ENCODE measurements at places on chromosomes 3 and 15.

GRCh38 chr3:155254445-155254844, 39.0 kb downstream of the STRIT1 start:
- no peak for DNase-seq

DNA sequence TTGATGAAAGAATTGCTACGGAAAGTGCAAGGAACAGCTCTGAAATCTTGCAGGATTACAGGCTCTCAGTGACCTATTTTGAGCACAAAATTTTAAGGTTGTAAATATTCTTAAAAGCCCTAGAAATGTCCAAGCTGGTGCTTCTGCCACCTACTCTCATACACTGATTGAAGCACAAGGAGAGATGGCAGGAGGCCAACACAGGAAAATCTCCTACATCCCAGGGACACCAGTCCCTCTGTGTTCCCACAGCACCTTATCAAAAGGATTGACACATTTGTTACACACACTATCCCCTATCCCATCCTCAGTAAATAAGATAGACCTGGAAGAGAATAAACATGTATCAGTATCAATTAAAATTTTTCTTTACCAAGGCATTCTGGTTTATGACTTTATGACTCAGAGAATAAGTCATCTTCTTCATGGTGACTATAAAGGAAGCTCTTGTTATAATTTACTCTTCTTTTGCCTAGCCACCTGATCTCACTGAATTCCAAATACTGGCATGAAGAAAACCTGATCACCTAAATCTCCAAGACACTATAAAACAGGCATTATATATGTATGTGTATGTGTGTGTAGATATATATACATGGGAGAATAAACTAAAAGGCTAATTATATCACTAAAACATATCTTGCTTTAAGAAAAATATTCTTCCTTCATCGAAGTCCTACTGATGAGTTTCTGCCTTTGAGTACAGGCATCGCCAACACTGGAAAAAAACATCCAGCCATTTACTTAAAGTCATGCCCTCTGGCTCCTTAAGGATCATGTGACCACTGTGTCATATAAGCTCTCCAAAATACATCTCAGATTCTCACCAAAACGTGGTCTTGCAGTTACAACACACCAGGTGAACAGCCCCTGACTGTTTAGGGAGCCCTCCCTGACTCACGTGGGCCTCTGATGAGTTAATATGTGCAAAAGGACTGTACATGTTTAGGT, 208.1 kb upstream of the NR2F2 start:
- DNase-seq, result no peak

DNA sequence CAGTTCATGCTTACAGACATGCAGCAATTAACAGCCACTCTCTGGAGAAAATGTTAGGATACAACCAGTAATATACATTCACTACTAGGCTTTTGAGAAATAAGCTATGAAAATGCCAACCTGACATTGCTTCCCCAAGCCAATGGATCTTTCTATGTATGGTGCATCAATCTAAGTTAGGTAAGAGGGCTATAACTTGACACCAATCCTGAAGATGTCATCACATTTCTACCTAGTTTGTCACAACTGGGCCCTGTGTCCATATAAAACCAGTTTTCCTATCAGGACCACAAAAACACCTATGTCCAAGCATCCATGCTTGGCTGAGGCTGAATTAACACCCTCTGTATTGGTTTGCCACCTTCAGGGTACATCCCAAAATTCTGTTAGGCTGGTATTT, 13.8 kb upstream of the GPX1 start:
- DNase-seq, result no peak

DNA sequence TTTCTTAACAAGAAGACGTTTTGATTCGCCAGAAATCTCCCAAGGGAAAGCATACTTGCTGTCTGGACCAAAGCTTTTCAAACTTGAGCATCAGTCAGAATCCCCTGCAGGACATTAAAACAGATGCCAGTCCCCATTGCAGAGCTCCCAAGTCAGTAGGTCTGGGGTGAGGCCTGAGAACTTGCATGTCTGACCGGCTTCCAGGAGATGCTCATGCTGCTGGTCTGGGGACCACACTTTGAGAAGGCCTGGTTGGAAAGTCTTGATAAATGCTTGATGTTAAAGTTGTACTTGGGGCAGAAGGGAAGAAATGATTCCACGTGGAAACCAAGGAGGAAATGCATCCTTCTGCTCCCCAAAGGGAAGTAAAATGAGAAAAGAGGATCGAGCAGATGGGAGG, 24.3 kb upstream of the CAV3 start:
- no peak for DNase-seq

- DNase-seq, result no peak
These were observed 34.3 kb downstream of the TMEM40 start for GRCh38 chr3:12724794-12725193.

DNA sequence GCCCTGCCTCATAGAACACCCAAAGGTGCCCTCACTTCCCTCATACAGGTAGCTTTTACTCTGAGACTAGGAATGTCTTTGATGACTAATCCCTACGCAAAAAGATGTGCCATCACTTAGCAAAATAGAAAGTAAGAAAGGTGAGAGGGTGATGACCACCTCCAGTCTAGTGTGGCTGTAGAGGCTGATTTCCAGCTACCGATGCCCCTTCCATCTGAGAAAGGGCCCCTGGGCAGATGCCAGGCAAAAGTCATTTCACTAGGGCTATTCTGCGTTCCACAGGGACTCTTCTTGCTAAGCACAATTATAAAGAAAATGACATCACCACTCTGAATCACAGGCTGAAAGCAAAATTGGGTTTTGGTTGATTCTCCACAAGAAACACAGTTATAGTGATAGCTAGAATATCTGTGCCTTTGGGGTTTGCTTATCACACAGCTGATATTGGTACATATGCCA, 77.4 kb downstream of the RBPMS2 start:
- DNase-seq, result no peak

- peak; percentile 34 for DNase-seq
These were observed 30.3 kb downstream of the TPRA1 start for GRCh38 chr3:127560051-127560787.

DNA sequence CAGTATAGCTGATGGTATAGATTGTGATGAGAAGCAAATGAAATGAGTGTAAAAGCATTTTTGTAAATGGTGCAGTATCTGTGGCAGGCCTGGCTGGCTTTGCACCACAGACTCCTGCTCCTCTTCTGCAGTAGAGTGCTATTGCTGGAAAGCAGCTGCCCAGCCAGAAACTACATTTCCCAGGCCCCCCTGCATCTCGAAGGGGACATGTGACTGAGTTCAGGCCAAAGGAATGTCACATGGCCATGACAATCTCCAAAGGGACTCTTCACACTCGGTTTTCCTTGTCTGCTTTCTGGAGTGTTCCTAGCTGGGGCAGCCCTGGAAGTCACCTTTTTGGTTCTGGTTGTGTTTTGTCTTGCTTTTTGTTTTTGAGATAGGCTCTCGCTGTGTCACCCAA, 277.1 kb downstream of the SUCLG2 start:
- no peak for DNase-seq

- DNase-seq, result no peak
These were observed 21.0 kb downstream of the C2CD4A start for GRCh38 chr15:62087671-62088352.

DNA sequence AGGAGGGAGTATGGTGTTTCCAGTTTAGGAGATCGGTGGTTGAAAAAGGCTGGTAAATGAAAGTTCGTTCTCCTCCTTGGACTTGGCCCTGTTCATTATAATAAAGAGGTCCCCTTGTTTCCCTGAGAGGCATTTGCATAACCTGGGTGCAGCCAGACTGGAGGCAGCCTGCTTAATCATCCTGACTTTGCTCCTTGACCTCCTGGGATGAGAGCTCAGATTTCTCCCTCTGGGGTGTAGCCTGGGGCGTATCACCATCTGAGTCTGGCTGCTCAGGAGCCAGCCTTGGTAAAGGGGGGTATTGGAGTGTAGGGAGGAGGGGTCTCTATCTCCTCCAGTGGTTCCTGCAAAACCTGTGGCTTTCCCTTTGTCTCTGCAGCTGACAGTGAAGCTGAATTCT, 21.3 kb upstream of the ACAD9 start:
- no peak for DNase-seq

- DNase-seq, result no peak
These were observed 131.7 kb downstream of the CADM2 start for GRCh38 chr3:85090495-85090894.

DNA sequence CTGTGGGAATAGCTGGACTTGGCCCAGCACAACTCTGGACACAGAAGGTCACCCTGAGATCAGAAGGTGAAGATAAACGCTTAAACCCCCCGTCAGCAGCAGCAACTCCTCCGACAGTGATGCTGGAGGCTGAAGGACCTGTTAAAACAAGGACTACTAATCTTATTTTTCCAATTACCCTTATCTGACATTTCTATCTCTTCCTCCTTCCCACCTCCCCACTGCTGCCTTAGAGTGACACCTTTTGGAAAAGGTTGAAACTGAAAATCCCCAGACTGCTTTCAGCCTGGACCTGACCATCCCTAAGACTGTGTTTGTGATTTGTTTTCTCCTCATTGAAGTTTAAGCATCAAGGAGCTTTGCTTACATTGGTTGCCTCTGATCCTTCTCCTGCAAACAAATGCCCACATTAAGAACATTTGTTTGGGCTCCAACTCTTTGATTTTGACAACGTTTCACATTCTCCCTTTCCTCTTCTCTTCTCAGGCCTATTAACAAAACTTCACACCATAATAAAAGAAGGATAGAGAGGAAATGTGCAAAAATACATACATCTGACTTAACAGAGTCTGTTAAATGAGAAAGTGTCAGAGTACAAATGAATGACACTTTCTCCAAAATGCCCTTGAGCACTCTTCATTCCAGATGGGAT, 410.6 kb upstream of the WNT5A start:
- no peak for DNase-seq

DNA sequence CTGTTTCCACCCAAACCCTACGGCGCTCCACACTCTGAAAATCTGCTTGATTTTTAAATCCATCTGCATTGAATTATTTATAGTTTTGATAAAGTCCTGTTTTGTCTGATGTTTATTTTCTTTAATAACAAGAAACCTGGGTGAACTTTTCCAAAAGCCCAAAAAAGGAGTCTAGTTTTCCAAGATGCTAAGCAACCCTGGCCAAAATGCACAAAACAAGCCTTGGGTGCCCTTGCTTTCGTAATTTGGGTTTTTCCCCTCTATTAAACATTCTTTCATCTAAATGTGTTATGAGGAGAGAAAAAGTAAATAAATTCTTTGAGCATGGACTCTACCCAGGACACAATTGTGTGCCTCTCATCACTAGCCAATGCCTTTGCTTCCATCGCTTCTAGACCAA, 468.9 kb downstream of the MCTP2 start:
- DNase-seq, result no peak
